ENCODE measurements at places on chromosomes 2 and 18.

DNA sequence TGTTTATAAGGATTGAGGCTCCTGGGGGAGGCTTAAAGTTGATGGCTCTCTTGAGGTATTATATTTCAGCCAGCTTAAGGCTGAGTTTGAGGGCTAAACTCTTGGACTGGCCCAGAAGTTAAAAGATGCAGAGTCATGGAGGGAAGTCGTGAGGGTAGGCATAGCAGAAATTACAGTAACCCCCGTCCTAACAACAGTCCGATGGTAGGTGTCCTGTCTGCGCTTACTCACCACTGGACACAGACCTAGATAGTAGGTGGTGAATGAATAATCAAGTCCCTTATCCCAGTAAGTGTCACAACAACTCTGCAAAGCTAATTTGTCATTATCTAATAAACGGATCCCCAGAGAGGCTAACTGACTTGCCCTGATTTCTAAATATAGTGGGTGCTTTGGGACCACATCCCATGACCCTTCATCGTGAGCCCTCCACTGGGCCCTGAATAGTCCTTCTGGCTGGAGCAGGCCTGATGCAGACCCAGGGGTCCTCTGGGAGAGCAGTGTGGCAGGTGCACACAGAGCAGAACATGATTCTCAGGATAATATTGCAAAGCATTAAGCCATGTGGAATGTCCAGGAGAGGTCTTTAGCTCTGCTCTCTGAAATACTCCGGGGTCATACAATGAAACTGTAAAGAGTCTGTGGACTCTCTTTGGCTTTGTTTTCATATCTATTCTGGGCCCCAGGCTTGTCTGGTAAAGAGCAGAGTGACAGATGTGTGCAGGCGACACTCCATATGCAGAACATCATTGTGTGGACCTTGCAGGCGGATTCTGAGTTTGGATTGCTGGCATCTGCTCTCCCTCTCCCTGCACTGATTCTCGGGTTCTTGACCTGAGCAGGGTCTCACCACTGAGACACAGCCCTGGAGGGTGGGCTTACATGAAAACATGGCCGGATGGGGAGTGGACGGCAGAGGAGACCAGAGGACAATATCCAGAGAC lies 98.1 kb downstream of the RNF144A start:
- DNase-seq, result no peak

DNA sequence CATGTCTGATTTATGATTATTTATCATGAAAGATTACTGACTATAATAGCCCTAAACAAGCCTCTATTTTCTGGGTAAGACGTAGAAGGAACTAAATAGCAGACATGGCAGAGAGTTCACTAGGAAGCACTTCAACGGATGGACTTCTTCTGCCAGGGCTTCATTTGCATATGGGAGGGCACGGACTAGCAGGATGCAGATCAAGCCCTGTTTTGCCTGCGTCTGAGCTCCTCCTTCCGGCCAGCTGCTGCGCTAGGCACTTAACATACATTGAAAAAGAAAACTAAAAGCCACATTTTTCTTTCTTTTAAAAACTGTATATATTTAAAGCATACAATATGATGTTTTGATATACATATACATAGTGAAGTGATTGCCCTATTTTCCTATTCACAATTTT lies 340.0 kb upstream of the MEX3C start:
- no peak for DNase-seq

- DNase-seq, result no peak
These were observed 79.3 kb upstream of the POU3F3 start for GRCh38 chr2:104774631-104775030.

DNA sequence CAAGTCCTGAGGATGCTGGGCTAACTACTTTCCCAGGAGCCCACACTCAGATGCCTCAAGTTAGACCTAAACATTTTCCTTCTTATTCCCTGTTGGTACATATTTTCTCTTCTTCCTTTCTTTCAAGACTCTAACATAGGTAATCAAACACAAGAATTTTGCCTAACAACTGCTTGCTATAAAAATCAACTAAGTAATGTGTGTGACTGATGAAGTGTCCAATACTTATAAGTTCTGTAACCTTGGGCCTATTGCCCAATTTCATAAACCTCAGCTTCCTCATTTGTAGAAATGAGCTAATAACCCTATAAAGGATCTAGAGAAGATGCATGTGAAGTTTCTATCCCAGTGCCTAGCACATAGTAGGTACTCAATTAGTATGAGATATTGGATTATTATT lies 31.6 kb upstream of the PIK3C3 start:
- DNase-seq, result no peak

- no peak for DNase-seq
These were observed 35.3 kb downstream of the RAB31 start for GRCh38 chr18:9743200-9744016.

DNA sequence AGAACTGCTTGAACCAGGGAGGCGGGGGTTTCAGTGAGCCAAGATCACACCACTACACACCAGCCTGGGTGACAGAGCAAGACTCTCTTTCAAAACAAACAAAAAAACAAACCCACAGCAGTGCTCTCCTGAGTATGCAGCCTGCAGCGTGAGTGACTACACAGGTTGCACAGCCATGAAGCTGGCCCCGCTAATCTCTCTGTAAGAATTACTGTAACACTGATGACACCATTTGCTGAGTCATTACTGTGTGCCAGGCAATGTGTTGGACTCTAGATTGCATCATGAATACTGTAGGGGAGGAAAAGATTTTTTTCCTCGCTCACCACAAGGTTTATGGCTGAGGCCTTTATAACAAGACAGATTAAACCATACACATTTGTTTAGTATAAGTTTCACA lies 118.6 kb upstream of the ATP8B1 start:
- DNase-seq, result no peak

GRCh38 chr18:35096677-35097011 lies 55.4 kb downstream of the MAPRE2 start:
- no peak for DNase-seq

- no peak for DNase-seq
These were observed 21.9 kb downstream of the METTL8 start for GRCh38 chr2:171411791-171412483.

DNA sequence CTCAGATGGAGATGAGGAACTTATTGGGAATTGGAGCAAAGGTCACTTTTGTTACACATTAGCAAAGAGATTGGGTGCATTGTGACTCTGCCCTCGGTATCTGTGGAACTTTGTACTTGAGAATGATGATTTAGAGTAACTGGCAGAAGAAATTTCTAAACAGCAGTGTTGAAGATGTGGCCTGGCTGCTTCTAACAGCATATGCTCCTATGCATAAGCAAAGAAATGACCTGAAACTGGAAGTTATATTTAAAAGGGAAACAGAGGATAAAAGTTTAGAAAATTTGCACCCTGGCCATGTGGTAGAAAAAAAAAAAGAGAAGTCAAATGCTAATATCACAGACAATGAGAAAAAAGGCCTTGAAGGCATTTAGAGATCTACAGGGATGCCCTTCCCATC lies 256.8 kb upstream of the ZC3H15 start:
- no peak for DNase-seq

- no peak for DNase-seq
These were observed 34.9 kb downstream of the MFSD6 start for GRCh38 chr2:190443055-190443454.

- no peak for DNase-seq
These were observed 284.7 kb downstream of the TRIB2 start for GRCh38 chr2:13001408-13001807.

- DNase-seq, result no peak
These were observed 31.9 kb downstream of the CIB4 start for GRCh38 chr2:26609205-26609631.

DNA sequence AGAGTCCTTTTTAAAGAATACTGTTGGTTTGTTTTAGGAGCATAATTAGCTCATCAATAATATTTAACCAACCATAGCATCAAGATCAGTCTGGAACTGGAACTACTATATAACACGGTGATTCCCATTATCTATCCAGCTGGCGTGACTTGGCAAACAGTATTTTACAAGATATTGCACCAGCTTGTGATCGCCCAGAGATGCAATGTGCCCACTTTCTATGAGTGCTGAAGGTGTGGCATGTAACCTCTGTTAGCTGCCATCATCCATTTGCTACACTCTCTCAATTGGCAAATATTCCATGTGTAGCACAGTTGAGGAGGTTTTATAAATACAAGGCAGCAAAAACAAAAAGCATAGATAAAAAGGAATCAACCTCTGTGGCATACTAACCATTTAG lies 64.9 kb downstream of the FIGN start:
- DNase-seq, result no peak

DNA sequence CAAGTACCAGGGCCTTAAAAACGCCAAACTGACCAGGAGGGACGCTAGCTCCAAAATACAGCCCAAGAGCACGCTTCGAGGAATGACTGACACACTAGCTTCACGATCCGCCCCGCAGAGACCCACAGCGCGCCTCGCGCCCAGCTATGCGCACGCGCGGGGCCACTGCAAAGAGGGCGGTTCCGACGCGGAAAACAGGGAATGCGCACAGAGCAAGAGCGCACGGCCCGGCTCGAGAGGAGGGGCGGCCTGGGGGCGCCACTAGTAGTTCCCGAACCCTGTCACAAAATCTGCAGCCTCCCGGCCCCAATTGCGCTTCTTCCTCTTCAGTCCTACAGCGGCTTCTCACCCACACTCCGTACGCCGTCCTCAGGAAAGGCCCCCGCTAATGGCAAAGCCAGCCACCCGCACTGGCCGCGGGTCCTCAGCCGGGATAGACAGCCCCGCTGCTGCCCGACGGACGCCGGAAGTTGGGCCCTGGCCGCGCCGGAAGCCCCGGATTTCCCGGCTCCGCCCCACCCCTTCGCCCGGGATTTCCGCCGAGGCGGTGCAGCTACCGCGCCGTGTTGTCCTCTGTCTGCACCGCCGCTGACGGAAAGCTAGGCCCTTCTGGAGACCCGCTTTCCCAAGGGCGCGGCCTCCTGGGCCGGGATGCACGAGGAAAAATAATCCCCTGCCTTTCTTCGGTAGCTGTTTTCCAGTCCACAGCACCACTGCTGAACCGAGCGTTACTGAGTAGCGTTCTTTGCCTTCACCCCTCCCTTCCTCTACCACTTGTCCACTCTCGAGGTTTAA lies at the start of gene HDHD2:
TSS of gene HDHD2 (minus strand) at position 472 of the 795 bp plus-strand sequence. CDS start 14,061 bp downstream, outside the sequence.
- DNase-seq, result peak; percentile 76

DNA sequence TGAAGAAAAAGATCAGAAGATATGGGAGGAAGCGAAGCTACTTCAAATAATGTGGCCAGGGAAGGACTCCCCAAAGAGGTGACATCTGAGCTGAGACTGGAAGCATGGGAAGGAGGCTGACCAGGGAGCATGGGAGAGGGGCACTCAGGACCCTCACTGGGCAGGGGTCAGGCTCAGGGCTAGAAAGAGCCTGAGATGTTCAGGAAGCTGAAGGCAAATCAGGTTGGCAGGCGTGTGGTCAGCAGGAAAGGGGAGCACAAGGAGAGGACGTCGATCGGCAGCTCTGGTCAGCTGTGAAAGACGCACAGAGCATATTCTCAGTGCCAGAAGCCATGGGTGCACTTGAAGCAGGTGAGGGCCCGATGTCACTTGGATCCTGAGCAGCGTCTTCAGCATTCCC lies 38.2 kb upstream of the KLHL29 start:
- no peak for DNase-seq

- no peak for DNase-seq
These were observed 40.0 kb upstream of the ITSN2 start for GRCh38 chr2:24400207-24400907.

- no peak for DNase-seq
These were observed 68.0 kb downstream of the RBMS1 start for GRCh38 chr2:160425434-160426151.

DNA sequence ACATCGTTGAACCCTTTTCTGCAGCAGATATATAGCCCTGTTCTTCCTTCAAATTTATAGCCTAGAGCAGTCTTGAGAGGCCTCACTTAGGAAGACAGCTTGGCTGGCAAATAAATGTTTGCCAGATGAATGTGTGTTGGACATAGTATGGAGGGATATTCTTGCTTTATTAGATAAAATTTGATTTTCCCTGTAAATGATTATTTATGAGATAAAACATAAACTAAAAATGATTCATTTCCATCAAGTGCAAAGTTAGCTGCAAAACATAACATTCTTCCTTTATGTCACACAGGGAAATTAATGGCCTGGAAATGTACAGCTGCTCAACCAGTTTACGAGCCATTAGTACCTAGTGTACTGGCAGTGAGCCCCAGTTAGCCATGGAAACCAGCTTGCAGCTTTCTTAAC lies 82.5 kb downstream of the LIMS1 start:
- DNase-seq, result no peak

DNA sequence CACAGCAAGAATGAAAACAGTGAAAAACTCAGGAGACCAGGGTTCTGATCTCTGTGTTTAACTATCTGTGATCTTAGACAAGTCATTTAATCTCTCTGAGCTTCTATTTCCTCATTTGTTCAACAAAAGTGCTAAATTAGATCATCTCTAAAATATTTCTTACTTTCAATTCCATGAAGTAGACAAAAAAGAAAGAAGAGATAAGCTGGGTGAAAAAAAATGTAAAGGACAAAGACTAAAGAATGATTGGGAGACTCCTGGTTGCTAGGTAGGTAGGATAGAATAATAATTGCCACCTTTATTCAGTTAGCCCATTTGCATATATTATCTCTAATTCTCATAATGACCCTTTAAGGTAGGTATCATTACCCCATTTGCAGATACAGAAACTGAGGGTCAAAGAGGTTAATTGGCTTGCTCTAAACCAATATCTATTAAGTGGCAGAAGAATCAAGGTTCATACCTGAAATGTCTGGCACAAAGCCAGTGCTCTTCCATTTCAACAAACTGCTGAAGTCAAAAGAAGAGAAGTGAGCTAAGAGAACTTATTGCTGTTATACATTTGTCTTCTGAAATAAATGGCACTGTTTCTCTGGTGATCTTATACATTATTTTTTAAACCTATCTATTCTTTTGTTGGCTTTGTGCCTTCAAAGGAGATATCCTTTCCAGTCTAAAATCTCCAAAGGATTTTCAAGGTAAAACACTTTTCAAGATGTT lies 141.7 kb downstream of the OTX1 start:
- DNase-seq, result no peak

- no peak for DNase-seq
These were observed 119.2 kb downstream of the PAX3 start for GRCh38 chr2:222179592-222179991.

DNA sequence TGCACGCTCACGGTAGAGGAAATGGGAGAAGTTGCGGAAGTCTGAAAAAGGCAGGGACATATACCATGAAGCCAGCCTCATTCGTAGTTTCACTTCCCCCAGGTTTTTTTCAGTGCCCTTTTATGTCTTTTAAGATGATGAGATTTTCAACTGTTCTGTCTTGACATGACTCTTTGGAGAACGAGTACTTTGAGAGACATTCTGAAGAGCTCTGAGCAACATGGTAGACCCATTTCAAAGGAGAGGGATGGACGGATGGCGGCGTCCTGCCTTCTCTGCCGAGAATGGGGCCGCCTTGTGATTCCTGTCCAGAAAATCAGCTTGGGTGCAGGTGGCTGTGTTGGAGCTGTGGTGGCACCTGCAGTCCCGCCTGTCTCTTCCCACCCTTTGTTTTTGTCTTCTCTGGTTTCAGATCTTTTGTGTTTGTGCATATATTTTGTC lies 41.7 kb downstream of the SH3BP4 start:
- no peak for DNase-seq

- no peak for DNase-seq
These were observed 18.5 kb upstream of the CCNT2 start for GRCh38 chr2:134900151-134900550.
